ENCODE measurements at places on chromosomes 7 and 10.
A peak's percentile ranks its signal among the peaks of the same experiment; 100 is the strongest.

DNA sequence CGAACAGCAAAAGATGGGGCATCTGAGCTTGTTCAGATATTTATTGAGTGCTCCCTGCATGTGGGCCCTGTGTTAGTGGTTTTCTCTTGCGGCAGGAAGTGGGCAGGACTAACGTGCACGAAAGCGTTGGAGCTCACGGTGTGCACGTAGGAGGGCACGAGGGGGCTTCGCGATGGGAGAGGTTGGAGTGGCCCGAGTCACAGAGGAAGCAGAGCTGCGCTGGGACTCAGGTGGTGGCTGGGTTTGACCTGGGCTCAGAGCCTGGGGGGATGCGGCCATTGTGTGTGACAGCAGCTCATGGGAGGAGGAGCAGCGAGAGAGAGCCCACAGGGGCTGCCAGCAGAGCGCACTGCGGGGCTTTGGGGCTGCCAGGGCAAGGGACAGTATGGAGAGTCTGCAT lies 7.7 kb downstream of the ZSCAN25 start:
- no peak for DNase-seq

- DNase-seq: no peak
Measured at GRCh38 chr10:55283031-55283430, 482.0 kb upstream of the PCDH15 start.

DNA sequence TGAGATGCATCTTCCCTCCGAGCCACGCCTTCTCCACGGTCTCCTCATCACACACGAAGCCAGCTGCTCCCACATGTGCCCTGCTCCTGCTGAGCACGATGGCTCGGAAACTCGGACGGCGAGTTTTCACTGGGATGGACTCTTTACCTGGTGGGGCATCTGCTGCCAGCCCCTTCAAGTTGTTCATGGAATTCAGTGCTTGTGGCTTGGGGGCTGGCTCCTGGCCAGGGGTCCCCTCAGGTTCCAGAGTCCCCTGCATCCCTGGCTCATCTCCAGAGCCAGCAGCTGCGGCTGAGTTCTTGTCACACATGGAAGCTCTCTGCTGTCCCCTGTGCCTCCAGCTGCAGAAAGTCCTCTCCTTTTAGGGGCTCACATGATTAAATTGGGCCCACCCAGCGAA lies 654.0 kb downstream of the SDK1 start:
- no peak for DNase-seq

DNA sequence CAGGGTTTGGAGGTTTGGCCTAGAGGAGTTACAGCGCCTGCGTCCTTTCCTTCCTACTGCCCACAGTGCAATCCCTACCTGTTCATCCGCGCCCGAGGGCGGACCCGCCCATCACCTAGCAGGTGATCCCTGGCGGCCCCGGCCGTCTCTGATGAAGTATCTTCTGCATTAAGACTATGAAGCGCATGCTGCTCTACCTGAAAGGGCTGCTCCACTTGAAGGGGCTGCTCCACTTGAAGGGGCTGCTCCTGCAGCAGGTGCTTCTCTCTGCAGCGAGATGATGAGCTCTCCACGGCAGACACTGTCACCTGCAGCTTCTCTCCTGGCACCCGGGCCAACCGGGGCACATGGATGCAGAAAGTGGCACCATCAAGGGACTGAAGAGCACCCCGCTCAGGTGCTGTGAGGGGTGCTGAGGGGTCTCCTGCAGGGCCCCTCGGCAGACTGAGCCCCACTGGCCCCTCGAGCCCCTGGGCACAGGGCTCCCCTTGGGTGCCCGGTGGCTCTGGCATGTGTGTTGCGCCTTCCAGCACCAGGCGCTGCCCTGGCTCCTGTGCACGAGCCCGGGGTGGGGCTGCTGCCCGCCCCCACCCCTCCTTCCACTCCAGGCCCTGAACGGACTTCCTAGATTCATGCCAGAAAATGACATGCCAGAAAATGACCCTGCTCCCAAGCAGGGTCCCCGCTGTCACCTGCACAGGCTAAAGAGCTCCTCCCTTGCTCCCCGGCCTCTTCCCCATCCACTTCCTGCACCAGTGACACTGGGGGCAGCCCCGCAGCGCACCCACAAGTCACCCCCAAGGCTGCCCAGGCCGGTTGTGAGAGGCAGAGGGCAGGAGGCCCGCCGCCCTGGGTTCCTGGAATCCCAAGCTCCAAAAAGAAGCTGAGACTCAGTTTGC lies 29.4 kb downstream of the WDR86 start:
- peak; percentile 16 for DNase-seq

- no peak for DNase-seq
Measured at GRCh38 chr10:78475437-78475836, 441.8 kb downstream of the RPS24 start.

DNA sequence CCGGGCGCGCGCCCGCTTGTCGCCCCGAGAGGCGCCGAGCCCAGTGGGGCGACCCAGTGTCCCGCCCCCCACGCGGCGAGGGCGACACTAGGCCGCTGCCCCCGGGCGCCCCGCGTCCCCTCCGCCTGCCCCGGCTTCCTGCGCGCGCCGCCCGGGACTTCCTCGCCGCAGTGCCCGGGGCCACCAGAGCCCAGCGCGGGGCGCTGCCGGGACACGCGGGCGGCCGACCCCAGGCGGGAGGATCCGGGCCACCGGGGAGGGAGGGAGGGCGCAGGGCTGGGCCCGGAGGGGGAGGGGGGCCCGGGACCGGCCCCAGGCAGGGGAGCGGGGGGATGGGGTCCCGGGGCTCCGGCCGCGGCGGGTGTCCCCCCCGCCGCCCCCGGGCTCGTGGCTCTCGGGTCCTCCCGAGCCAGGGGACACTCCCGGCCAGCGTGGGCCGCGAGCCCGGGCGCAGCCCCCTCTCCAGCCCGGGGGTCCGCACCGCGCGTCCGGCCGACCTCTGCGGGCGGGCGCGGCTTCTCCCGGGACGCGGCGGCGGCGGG lies 435 bp upstream of the PWWP2B start:
- no peak for DNase-seq

GRCh38 chr7:43658718-43659548 lies 70.4 kb downstream of the COA1 start:
- no peak for DNase-seq

GRCh38 chr10:86410542-86411124 lies 44.0 kb upstream of the GRID1 start:
- no peak for DNase-seq

GRCh38 chr7:112907658-112908057 lies 117.5 kb upstream of the TMEM168 start:
- DNase-seq: no peak

GRCh38 chr7:120185940-120186682 lies 86.9 kb upstream of the KCND2 start:
- no peak for DNase-seq

GRCh38 chr7:88072715-88073055 lies 138.6 kb downstream of the ADAM22 start:
- no peak for DNase-seq

DNA sequence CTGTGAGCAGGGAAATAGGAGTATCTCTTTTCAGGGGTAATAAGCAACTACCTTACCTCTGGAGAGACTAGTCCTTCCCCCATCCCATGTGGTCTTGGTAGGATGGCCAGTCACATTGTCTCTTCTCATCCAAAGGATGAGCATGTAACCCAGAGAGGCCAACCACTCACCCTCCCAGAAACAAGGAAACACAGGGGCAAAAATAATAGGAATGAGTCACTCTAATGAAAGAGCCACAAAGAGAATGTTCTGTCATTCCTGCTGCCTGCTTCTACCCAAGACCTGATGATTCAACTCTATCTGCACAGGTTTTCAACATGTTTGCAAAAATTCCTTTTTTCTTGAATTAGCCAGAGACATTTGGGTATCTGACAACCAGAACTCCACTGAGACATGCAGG lies 99.3 kb upstream of the NFE2L3 start:
- DNase-seq: no peak

DNA sequence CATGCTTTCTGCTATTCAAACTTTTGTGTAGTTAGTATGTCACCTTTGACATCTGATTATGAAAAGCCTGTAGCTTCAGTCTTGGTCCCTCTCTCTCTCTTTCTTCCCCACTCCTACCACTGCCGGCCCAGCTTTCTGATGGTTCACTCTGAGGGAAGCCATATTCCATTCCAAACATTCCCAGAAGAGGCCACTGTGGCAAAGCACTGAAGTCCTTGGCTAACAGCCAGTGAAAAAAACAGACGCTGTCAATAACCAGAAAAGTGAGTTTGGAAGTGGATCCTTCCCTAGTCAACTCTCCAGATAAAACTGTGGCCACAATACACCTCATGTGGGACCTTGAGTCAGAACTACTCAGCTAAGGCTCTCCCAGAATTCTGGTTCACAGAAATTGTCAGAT lies 950.7 kb upstream of the PHF14 start:
- DNase-seq: no peak

DNA sequence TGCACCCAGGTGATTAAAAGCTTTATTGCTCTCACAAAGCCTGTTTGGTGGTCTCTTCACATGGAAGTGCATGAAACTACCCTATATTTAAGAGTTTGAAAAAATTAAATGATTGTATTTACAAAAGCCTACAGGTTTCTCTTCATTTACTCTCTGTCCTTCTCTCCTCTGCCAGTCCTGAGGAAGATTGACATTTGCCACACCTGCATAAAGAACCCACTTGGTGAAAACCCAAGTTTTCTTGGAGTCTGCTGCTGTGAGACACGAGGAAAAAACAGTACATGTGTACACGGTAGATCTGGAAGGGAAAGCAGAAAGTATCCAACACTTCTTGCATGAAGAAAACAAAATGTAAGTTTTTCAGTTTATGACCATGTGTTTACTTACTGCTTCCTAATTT lies 994.4 kb upstream of the POT1 start:
- DNase-seq: no peak

- no peak for DNase-seq
Measured at GRCh38 chr7:17274551-17275245, 23.8 kb upstream of the AHR start.

GRCh38 chr10:23037561-23037960 lies 57.8 kb upstream of the MSRB2 start:
- DNase-seq: no peak

- DNase-seq: no peak
Measured at GRCh38 chr10:113168584-113168983, 218.5 kb downstream of the TCF7L2 start.

DNA sequence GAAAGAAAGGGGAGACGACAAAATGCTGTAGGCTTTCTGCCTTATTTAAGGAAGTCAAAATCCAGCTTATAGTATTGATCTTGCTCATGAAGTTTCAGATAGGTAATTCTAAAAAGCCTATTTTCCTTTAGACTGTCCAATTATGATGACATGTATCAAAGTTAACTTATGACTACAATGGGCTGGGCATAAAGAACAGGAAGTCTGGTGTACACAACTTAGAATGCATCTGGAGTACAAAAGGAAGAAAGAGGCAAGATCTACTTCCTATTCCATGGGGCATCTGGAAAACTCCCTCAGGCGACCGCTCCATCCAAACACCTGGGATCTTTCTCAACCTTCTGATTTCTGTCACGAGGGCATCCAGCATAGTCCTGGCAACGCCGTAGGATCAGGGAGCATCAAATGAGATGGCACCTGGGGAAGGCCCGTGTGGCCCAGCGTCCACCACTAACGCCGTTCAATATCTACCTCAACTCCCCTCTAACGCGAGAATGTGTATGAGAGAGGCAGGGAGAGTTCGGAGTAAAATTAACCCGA lies 512 bp downstream of the FAM24B start:
- DNase-seq: no peak

DNA sequence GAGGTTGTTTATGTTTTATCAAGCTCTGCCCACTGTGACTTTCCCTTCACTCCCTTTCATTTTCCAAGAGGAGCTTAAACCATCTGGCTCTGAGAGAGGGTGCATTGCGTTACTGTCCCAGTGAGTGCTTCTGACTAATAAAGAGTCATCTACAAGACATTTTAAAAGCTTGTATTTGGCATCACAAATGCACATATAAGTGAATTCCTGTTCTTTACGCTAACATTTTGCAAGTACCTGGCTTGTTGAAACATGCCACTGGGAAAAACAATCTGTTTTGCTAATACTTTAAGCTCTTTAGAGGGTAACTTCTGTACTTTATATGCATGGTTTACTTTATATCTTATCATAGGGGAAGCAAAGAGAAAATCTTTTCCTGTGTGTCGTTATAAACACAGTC lies 534.6 kb upstream of the POM121L12 start:
- no peak for DNase-seq

GRCh38 chr7:66281678-66282590 lies 76.8 kb downstream of the TPST1 start:
- no peak for DNase-seq

DNA sequence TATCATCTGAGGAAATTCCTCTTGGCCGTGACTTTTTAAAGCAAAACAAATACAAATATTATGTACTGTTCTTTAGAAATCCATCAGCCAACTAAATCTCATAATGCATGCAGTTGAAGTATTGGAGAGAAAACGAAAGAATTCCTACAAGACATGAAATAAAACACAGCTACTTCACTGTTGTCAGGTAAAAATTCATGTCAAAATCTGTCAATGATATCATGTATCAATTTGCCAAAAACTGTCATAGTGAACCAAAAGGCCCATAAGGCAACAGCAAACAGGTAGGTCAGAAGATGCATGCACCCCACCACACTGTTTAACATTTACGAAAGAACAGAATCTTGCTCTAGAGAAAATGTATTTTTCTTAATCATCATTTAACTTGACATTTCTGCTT lies 2.3 kb downstream of the GPR22 start:
- DNase-seq: no peak

GRCh38 chr7:94514140-94514889 lies 4.7 kb downstream of the CASD1 start:
- DNase-seq: no peak

DNA sequence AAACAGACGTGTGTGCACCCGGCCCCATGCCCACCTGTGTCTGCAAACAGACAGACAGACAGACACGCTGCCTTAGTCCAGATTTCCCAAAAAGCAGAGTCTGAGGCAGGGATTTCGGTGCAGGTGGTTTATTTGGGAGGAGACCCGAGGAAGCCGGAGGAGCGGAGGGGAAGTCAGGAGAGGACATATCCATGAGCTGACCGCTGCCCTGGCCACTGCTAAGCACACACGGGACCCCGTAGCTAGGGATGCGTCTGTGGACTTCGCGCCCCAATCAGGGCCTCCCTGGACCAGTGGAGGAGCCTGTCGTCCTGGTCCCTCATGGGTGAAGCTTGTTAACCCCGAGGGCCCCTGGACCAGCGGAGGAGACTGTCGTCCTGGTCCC lies 47.6 kb downstream of the FOXL3 start:
- DNase-seq: no peak

DNA sequence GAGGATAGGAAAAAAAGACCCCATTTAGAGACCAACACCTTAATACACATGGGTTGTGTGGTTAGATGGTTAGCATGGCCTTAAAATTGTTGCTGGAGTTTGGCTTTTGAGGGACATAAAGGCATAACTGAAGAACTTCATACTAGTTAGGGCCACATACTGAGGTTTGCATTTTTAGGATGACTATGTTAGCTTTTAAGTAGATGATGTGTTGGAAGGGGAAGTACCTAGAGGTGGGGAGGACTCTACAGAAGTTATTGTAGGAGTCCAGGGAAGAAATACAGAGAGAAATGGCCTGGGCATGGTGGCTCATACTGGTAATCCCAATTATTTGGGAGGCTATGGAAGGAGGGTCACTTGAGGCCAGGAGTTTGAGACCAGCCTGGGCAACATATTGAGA lies 40.5 kb downstream of the ENTPD1 start:
- DNase-seq: no peak

Measured in D721Med (cell line).